CD4-positive, alpha-beta T cell treated with Interleukin-6 at 100 ng/mL for 8 hours (primary cell): ENCODE measurements at places on chromosomes 3 and 15.

DNA sequence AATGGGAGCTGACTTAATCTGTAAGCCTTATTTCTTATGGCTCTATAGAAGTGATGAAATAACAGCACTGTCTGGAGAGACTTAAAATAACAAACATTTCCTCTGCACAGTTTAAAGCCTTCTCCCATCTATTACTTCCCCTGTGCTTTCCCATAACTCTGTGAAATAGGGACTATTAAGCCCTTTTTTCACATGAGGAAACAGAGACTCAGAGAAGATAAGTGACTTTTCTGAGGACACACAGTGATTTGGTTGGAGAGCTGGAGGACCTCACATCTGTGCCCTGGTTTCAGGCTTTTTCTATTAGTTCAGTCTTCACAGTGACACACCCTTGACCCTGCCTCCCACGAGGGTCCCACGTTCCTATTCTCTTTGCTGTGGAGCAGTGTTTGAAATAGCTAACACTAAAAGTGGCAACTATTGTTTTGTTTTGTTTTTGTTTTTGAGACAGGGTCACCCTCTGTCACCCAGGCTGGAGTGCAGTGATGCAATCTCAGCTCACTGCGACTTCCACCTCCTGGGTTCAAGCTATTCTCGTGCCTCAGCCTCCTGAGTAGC lies 82.9 kb downstream of the ST6GAL1 start:
- no peak for DNase-seq

DNA sequence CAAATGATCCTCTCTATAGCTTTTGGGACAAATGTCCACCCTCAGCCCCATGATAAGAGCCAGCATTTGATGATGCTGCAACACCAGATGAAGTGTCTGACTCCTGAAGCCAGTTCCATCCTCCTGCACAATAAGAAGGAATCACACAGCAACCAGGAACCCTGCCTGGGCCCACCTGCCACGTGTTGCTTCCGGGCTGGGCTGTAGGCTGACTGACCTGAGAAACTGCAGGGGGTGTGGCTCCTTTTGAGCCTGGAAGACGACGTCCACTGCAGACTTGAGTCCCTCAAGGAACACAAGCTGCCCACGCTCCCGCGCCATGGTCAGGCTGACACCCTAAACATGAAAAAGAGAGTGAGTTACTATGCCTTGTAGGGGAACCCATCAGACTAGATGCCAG lies 9.4 kb downstream of the ELP6 start:
- DNase-seq: no peak

DNA sequence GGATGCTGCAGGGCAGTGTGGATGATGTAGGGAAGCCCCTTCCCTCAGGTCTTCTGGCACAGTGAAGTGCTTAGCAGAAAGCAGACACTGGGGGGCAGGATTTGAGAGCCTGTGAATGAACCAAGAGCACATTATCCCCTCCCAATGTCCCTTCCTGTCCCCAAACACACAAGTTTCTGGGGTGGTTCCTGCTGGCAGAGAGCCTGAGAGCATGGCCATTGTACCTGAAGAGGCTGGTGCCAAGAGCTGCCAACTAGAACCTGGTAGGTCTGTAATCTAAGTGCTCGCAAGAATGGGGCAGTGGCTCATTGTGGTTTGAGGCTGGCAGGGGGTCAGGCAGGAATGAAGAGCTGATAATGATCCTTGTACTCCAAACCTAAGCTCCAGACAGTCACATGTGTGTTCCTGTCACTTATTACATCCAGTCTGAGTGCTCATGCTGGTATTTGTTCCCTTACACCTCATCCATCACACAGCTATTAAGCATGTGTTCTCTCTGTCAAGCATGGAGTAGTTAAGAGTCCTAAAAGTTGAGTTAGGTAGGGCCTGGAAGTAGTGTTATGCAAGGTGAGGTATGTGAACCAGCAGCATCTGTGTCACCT lies 6.7 kb upstream of the CCR1 start:
- DNase-seq: no peak

GRCh38 chr3:180595559-180595935 lies 6.4 kb upstream of the TTC14 start:
- DNase-seq: no peak

GRCh38 chr3:189734061-189734460 lies 102.9 kb downstream of the TP63 start:
- no peak for DNase-seq
